CD4-positive, alpha-beta T cell treated with Interleukin-15 for 4 hours (primary cell): ENCODE measurements at places on chromosomes 3 and 15.

GRCh38 chr15:68415061-68415460 lies 16.9 kb downstream of the ITGA11 start:
- DNase-seq, result no peak

DNA sequence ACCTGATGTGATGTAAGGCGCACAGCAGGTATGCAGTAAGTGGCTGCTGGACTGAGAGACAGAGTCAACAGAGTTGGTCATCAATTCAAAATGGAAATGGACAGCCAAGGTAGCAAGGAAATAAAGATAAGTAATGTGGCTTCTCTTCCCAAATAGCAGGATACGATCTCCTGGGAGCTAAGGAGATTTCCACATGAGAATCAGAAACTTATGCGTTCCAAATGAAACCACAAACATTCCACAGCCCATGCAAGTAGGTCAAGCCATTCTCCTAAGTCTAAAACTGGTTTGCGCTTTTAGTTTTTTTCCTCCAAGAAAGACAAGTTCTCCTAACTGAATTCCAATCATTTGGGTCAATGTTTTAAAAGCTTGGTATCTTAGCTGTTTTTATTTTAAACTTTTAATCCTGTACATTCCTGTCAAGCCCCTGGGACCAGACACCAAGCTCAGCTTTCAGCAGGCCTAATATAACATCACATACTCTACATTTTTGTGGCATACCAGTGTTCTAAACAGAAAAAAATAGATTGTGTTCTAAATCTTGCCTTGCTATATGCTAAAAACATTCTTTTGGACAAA lies 73.7 kb upstream of the TSPAN3 start:
- DNase-seq, result no peak

- peak; percentile 64 for DNase-seq
These were observed 4.3 kb upstream of the LSMEM2 start for GRCh38 chr3:50274371-50275104.

DNA sequence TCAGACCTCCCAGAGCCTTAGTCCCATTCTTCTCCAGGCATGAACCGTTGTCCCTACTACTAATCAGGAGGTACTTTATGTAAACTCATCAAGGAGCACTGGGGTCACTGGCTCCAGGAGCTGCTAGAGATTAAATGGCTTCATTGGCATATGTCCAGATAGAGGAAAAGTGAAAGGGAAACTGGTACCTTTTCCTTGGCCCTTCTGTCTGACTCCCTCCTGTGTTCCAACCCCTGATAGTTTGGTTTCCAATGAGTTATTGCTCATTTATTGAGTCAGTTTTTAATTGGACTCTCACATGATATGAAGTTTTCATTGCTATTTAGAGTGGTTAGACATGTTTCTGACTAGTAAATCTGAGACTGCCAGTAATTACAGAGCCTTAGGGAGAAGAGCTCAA lies 130.5 kb upstream of the BFSP2 start:
- DNase-seq, result no peak

DNA sequence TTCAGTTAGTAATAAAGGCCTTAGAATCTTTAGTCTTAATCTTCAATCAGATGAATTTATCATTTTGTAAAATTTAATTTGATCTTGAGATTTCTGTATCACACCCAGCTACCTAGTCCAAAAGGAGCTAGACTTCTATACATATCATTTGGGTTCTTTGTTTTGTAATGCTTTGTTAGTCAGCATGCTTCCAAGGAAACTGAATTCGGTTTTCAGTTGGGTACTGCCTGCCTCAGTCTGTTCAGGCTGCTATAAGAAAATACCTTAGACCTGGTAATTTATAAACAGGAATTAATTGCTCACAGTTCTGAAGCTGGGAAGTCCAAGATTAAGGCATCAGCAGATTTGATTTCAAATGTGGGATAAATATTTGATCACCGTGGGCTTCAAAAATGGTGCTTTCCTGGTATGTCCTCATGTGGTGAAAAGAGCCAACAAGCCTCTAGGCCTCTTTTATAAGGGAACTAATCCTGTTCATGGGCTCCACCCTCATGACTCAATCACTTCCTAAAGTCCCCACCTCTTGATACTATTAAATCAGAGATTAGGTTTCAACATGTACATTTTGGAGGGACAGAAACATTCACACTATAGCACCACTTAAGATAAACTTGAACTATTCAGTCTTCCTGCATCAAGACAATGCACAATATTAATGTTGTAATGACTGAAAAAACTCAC lies 800.7 kb downstream of the NAALADL2 start:
- DNase-seq, result no peak

- no peak for DNase-seq
These were observed 52.9 kb downstream of the SIDT1 start for GRCh38 chr3:113585228-113585627.

DNA sequence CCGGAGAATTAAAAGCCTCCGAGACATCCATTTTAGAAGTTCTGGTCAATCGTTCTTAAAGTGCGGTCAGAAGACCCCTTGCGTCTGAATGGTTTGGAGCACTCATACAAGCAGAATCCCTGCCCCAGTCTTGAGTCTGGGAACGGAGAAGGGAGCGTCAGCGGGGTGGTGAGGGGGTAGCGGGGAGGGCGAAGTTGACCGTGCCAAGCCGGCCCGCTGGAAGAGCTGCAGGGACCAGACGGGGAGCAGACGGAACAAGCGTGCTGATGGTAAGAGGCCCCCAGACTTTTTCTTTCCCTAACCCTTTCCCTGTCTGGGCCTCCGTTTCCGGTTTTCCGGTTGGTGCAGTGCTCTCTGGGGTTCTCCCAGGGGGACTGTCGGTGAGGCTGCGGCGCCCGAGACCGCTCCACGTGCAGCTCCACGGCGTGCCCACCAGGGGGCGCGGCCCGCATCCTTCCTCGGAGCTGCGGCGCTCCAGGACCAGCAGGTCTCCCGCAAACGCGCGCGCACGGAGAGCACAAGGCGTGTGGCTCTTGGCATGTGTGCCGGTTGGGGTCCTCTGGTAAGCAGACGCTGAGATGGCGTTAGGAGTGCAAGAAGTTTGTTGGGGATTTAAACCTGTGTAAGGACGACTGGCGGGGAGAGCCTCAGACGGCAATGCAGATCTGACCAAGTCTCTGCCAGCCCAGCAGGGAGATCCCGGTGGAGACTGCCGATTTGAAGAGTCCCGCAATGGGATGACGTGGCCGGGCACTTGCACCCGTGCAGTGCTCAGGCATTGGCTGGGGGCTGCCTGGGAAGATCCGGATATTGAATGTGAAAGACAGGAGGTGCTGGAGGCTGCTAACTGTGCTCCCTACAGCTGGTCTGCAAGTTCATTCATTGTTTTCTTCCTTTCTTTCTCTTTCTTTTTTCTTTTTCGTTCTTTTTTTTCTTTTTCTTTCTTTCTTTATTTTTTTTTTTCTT lies 19.2 kb upstream of the CORO2B start:
- peak; percentile 48 for DNase-seq

- DNase-seq, result no peak
These were observed 37.7 kb downstream of the LDHAL6B start for GRCh38 chr15:59244337-59244736.

DNA sequence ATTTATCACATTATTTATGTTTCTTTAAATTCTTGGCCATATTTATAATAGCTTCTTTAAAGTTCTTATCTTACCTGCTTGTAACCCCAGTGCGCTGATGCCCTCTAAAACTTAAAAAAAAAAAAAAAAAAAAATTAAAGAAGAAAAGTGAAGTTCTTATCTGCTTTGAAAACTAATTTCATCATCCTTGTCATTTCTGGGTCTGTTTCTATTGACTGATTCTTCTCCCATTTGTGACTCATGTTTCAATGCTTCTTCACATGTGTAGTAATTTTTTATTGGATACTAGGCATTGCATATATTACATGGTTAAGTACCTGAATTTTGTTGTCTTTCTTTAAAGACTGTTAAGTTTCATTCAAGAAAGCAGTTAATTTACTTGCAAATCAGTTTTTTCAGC lies 3.4 kb upstream of the SEC22A start:
- DNase-seq, result no peak

DNA sequence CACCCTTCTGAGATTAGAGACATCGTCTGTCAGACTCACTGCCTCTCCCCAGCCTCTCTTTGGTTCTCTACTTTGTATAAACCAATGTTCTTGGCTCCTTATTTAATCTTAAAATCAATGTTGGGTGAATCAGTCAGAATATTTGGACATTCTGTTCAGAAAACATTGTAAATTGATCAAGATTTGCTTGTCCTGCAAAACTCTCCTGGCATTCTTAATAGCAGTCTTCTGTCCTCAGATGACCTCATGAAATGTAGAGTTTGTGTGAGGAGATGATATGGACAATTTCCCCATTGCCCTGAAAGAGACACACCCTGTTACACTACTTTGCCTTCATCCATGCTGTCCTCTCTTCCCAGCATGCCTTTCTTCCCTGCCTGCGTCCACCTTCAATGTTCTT lies 33.6 kb downstream of the CD200R1L start:
- no peak for DNase-seq

- no peak for DNase-seq
These were observed 7.8 kb upstream of the STAC start for GRCh38 chr3:36372534-36372935.

DNA sequence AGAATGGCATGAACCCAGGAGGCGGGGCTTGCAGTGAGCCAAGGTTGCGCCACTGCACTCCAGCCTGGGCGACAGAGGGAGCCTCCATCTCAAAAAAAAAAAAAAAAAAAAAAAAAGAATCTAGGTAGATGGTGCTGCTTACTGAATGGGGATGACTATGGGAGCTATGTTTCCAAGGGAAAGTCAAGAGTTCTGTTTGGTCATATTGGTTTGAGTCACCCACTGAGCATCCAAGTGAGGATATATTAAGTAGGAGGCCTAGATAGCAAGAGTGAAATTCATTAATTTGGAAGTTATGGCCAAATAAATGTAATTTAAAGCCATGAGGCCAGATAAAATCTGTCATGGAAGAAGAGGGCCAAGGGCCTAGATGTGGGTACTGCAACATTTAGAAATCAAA lies 9.0 kb upstream of the UACA start:
- no peak for DNase-seq

DNA sequence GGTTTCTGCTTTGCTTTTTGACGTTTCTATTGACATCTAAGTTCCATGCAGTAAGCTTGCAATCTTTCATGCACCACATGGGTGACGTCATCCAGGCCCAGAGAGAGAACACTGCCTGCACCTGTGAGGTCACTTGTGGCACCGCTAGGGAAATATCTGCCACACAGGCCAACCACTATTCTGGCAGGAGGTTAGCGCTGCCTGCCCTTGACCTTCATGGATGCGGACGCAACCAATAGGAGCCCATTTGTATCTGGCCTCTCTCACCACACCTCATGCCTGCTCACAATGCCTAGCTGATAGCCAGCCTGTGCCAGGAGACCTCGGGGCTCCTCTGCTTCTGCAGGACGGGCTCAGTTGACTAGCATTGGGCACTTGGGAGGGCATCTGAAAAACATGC lies 55.8 kb upstream of the PRR23E start:
- DNase-seq, result no peak

GRCh38 chr3:161559177-161559998 lies 62.8 kb downstream of the OTOL1 start:
- no peak for DNase-seq

GRCh38 chr15:74906067-74906449 lies 593 bp downstream of the FAM219B start:
- DNase-seq, result peak; percentile 21

- DNase-seq, result no peak
These were observed 137.6 kb downstream of the PEAK1 start for GRCh38 chr15:77282333-77282732.

- DNase-seq, result peak; percentile 63
These were observed 53.2 kb upstream of the SRGAP3 start for GRCh38 chr3:9302425-9303181.

DNA sequence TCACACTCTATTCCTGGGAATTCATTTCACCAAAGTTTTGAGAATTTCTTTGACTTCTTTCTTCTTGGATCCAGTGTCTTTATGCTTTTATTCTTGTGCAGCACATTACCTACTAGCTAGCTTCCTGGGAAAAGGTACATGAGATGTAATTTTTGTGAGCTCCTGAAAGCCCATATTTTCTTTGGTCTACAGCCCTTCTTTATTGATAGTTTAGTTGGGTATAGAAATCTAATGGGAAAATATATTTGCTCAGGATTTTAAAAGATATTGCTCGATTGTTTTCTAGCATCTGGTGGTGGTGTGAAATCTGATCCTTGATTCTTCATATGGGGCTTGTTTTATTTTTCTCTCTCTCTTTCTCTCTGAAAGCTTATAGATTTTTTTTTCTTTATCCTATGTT lies 45.8 kb downstream of the FOXB1 start:
- DNase-seq, result no peak

DNA sequence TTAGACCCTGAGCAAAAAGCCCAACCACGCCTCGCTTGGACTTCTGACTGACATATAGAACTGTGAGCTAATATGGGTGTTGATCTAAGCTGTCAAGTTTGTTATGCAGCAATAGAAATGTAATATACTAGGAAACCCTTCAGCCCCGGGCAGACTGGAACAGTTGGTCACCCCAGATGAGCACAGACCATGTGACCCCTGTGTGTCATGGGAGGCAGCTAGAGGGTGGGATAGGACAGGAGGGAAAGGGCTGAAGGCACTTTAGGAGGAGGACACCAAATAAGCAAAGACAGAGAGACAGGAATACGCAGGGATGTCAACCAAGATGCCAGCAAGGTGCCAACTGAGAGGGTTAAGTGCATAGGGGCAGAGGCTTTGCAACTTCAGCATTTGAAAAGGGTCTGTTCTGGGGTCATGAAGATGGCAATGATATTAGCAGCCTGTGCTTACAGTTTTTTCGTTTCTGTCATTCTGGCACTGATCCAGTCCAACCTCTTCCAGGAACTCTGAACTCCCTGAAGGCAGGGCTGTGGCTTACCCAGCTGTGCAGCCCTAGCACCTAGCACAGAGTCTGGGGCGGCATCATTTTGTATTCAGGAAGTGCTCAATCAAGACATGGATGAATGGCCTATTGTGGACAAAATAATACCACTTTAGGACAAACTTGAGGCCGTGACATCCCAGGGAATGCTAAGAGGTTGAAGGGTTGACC lies 51.4 kb downstream of the HES1 start:
- DNase-seq, result no peak

- no peak for DNase-seq
These were observed 317.1 kb downstream of the MEX3B start for GRCh38 chr15:81728726-81729125.

- DNase-seq, result no peak
These were observed 4.7 kb downstream of the CSNK1G1 start for GRCh38 chr15:64351265-64351664.

DNA sequence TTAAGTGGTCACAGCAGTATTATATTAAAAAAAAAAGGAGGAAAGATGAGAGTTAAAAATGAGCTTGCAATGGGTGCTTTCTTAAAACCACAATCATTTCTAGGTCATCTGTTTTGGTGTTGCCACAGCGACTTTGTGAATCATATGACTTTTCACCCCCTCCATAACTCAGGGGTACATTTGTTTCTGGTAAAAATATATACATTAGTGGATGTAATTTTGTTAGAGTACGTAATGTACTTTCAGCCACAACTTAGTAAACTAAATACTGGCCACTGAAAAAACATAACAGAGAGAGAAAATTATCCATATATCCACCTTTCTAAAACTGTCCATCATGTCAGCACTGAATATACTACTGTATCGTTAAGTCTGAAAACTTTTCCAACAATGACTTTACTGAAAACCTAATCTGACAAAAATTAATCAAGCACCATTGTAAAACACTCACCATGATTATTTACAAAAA lies 3.4 kb downstream of the ANKRD28 start:
- peak; percentile 67 for DNase-seq
